CD4-positive, alpha-beta T cell (primary cell): ENCODE measurements at places on chromosomes 5 and 9. TPM values are rescaled to one million over a fixed set of nuclear protein-coding genes. Genes with fewer than 3 reads are reported as not detected.

DNA sequence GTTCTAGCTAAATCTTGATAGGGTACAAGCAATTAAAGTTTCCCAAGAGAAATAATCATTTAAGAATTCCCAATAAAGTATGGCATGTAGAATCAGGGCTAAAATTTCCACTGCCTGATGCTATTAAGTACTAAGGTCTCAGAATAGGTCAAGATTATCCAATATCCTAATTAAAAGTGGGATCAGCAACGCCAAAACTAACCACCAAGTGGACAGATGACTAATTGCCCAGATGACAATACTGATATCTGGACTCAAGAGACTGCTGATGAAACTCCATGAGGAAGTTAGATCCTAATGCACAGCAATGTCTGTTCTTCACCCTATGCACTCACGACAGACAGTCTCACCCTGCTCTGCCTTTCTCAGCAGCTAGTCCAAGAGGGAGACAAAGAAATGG lies 14.3 kb downstream of the DEPDC1B start:
- no peak for DNase-seq
- H3K36me3 ChIP-seq = no peaks in the 10 kb centered on the region
- no peaks in the 10 kb centered on the region for H3K4me1 ChIP-seq
- no peak overlapping the region for H3K4me3 ChIP-seq

- peak overlapping the region; percentile 72 for H3K4me3 ChIP-seq
- peak overlapping the region; percentile 84 for H3K27ac ChIP-seq
- H3K36me3 ChIP-seq = no peaks in the 10 kb centered on the region
Observed at GRCh38 chr9:137128158-137128861, 10.6 kb upstream of the GRIN1 start.

DNA sequence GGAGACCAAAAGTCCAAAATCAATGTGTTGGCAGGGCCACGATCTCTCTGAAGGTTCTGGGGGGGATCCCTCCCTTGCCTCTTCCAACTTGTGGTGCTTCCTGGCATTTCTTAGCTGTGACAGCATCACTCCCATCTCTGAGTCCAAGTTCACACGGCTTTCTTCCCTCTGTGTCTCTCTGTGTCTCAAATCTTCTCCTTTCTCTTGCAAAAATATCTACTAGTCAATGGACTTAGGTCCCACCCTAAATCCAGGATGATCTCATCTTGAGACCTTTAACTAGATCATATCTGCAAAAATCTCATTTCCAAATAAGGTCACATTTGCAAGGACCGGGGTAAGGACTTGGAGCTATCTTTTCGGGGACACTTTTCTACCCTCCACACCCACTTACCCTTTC lies 186.1 kb downstream of the HSD17B3 start:
- no peak for DNase-seq
- no peaks in the 10 kb centered on the region for H3K4me1 ChIP-seq
- peaks cover 5% of the 10 kb centered on the region for H3K27me3 ChIP-seq
- H3K36me3 ChIP-seq = no peaks in the 10 kb centered on the region

DNA sequence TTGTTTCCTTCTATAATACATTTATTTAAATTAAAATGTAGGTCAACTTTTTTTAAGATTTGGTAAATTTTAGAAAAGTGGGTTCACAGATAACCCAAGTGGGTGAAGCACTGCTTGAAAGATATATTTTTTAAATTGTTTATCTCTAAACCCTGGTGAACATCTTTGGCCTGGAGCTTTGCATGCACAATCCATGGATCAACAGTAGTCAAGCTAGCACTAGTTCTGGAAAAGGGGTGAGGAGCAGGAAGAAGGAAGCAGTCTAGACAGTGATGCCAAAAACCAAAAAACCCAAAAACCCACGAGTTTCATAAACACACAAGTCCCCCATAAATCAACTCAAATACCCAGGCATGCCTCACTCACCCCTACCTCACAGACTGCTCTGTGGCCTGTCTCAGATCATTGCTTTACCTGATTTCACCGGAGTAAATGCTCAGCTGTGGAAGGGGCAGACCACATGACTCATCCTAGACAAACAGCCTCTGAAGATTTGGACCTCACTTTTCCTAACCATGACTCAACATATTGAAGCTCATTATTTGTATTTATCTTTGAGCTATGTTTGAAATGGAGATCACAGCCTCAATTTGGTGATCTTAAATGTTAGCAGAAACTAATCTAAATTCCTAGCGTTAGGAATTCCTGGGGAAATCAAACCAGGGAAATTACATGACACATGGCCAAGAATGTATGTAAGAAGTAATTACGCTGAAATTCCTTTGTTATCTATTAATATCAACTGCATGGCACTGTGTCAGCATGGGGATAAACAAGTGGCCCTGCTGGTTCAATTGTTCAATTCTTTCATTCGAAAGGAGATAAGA lies 149.6 kb downstream of the ZNF608 start:
- no peak overlapping the region for H3K27ac ChIP-seq
- no peak overlapping the region for H3K4me3 ChIP-seq
- no peaks in the 10 kb centered on the region for H3K4me1 ChIP-seq
- H3K27me3 ChIP-seq = no peaks in the 10 kb centered on the region

GRCh38 chr5:58887721-58888409 lies 305.0 kb downstream of the RAB3C start:
- no peaks in the 10 kb centered on the region for H3K36me3 ChIP-seq
- H3K4me3 ChIP-seq = no peak overlapping the region
- no peak overlapping the region for H3K27ac ChIP-seq
- no peak for DNase-seq

DNA sequence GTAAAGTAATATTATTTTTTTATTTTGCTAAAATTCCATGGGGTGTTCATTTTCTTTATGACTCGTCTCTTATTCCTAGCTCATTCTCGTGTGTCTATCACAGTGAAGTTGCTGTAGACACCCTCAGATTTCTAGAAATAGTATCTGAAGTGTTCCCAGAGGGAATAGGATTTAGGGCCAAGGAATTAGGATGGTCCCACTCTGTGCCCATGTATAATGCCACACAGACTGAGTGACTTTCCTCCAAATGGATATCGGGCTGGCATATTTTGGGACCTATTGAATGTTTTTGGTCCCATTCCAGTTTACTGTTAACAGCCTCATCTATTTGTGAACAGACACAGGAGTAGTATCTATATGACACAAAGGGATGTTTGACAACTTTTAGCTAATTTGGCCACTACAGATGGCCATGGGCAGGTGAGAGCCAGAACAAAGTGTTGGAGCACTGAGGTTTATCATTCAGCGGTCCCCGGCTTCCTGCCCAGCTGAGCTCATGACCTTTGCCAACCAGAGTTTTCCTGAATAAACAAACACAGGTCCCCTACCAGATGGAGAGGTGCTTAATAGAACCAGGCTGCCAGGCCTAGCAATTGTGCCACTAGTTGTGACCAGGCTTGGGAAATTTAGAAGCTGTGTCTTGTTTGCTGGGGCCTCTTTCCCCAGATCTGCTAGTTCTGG lies 46.9 kb downstream of the MAP1B start:
- H3K36me3 ChIP-seq = no peaks in the 10 kb centered on the region
- H3K27me3 ChIP-seq = no peaks in the 10 kb centered on the region
- H3K4me1 ChIP-seq = no peaks in the 10 kb centered on the region
- no peak overlapping the region for H3K27ac ChIP-seq
- no peak for DNase-seq

DNA sequence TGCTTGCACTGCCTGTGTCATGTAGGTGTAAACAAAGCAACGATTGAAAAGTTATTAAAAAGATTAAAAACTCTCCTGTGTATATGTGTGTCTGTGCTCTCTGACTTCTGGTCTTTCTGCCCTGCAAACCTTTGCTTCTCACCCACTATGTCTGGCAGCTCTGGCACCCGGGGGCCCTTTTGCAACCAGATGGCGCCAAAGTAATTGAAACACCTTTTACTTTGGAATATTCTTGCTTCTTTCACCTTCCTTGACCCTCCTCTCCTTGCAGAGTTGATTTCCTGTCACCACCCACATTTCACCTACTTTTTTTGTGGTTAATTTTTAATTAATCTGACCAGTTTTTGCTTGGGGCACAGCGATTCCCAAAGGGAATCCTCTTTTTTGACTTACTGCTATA lies 275.5 kb downstream of the ARHGEF28 start:
- no peaks in the 10 kb centered on the region for H3K36me3 ChIP-seq
- no peak for DNase-seq
- H3K27me3 ChIP-seq = no peaks in the 10 kb centered on the region
- no peaks in the 10 kb centered on the region for H3K4me1 ChIP-seq
- H3K27ac ChIP-seq = no peak overlapping the region

DNA sequence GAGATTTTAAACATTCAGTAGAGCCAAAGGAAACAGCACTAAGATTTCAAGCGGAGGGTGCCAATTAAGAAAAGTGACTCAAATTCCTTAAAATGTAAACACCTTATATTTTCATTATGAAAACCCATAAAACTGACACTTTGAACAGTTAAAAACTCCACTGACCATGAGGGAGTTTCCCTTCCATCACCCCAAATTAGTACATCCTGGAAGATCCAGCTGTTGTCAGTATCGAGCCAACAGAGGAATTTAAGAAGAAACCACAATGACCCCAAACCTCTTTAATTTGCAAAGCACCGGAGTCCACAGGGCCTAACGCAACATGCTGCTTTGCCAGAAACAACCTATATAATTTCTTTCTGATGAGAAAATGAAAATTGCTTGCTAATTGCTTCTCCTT lies 41.3 kb downstream of the ROR2 start:
- no peak overlapping the region for H3K4me3 ChIP-seq
- H3K27ac ChIP-seq = no peak overlapping the region
- no peaks in the 10 kb centered on the region for H3K36me3 ChIP-seq

DNA sequence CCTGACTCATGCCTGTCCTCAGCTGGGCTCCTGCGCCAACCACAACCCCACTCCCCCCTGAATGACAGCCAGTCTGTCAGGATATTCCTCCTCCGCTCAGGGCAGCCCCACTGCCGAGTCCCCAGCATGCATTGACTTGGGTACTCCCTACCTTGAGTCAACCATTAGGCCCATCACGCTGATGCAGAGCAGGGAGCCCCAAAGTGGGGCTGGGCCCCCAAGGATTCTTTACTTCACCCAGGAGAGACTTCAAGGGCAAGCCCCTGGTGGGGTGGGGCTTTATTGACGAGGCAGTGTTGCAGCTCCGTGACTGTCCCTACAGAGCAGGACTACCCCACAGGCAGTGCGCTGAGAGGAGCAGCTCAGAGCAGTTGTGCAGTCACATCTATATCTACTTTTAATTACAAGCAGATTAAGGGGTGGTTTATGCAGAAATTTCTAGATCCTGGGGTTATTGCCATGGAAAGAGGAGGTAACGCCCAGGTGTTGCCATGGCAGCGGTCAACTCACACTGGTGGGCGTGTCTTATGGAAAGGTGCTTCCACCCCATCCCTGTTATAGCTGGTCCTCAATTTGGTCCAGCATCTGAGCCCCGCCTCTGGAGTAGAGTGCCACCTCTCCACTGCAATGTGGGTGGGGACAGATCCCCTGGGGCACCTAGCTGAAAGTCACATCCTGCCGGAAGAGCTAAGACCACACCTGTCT lies 32.1 kb upstream of the FCN1 start:
- H3K4me1 ChIP-seq = no peaks in the 10 kb centered on the region
- H3K27me3 ChIP-seq = no peaks in the 10 kb centered on the region
- no peak overlapping the region for H3K4me3 ChIP-seq
- no peaks in the 10 kb centered on the region for H3K36me3 ChIP-seq

- no peaks in the 10 kb centered on the region for H3K4me1 ChIP-seq
- H3K36me3 ChIP-seq = no peaks in the 10 kb centered on the region
- peaks cover 16% of the 10 kb centered on the region for H3K27me3 ChIP-seq
- DNase-seq = no peak
Observed at GRCh38 chr9:130483371-130483971, 38.7 kb downstream of the ASS1 start.

DNA sequence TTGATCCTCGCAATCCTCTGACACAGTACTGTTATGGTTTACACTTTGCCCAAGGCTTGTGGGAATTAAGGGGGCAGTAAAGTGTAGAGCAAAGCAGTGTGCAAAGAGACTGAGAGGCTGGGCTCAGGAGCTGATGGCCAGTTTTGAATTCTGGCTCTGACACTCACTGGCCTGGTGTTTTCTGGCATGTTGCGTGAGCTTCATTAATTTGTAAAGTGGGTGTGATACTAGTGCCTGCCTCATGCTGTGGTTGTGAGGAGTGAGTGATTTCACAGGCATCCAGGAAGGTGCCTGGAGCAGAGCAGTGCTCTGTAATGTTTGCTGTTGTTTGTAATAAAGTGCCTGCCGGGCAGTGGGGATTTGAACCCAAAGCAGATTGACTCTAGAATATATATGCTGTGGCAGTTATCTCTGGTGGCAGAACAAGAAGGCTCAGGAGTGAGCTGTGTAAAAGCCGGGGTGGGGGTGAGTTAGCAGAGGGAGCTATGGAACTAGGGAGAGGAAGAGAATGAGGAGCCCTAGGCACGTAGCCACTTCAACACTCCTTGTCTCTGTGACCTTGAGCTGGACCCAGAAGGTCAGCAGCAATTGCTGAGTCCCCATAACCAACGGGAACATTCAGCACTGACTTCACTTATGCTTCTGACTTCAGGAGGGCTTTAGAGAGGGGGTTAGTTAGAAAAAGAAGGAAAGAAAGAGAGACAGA lies 108.5 kb downstream of the DOCK2 start:
- H3K27ac ChIP-seq = no peak overlapping the region
- DNase-seq = no peak
- no peaks in the 10 kb centered on the region for H3K4me1 ChIP-seq

DNA sequence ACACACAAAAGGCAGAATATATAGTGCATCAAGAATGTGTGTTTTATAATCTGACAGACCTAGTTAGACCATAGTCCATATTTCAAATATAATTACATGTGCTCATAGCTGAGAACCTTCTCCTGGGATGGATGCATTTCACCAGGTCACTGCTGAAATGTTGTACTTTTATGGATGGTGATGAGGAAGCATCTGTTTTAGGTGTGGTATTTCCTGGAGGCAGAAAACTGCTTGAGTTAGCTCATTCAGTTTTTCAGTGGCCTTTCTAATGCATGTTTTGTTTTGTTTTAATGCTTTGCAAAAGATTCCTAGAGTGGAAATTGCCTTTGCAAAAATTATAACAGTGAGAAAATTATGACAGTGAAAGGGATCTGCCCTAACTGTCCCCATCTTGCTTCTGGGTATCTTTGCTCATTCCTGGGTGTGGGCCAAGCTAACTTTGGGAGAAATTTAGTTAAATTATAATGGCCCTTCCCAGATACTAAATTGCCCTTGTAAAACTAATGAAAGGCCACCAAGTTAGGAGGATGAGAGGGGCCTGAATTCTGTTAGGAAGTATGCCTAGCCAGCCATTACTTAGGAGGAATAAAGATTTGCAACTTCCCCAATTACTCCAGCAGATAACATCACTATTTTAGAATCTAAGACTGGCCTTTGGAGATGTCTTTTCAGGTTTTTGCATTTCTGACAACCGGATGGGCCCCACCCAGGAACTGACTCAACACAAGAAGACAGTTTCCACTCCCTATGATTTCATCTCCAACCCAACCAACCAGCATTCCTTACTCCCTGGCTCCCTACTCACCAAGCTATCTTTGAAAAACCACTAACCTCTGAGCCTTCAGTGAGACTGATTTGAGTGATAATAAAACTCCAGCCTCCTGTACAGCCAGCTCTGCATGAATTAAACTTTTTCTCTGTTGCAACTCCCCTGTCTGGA lies 7.0 kb upstream of the IL12B start:
- no peak for DNase-seq
- H3K36me3 ChIP-seq = no peaks in the 10 kb centered on the region
- peak overlapping the region; percentile 9 for H3K27ac ChIP-seq

- H3K27me3 ChIP-seq = peaks cover 27% of the 10 kb centered on the region
- H3K27ac ChIP-seq = no peak overlapping the region
- H3K36me3 ChIP-seq = no peaks in the 10 kb centered on the region
- no peak for DNase-seq
Observed at GRCh38 chr9:135082536-135082935, 4.9 kb upstream of the OLFM1 start.

Gene GABRB2
- total RNA-seq = not detected

Gene LECT2
- not detected for total RNA-seq

Gene PRR16
- not detected for total RNA-seq

Gene DNM1
- total RNA-seq = 1.8 TPM

Gene CHSY3
- total RNA-seq = not detected

Gene LCN15
- total RNA-seq = not detected

Gene IFNK
- not detected for total RNA-seq

Gene CEP120
- total RNA-seq = 74.9 TPM

Gene RORB
- not detected for total RNA-seq

Gene ANXA1
- total RNA-seq = 317 TPM
